ENCODE measurements at places on chromosomes 6 and 20.
A peak's percentile ranks its signal among the peaks of the same experiment; 100 is the strongest.

DNA sequence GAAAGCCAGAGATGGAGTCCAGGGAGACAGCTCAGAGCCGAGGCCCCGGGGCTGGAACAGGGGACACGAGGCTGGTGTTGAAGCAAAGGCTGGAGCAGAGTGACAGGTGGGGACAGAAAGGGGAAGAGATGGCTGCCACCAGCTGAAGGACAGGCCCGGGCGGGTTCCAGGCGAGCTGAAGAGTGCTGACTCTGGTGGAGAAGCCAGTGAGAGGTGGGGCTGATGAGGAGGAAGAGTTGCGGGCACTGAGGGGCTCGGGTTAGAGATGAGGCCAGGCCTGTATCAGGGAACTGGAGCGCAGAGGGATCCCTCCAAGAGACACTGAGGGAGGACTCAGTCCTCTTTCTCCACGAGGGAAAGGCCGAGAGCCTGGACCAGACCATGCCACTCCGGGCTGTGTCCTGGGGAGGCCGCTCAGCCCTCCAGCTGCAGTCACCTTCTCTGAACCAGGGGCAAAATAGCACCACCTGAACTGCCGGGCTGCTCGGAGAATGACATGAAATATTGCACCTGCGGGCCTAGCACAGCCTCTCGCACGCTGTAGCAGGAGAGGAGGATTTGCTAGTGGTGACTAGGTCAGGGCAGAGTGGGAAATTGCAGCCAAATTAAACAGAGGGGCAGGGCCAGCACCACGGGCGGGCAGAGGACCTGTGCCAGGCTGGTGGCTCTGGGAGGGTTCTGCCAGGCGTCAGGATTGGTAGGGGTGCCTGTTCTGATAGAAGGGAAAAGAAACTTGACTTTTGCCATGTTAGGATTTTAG lies 175.9 kb downstream of the ZDHHC14 start:
- DNase-seq, result no peak

GRCh38 chr20:11917663-11918062 lies at the start of gene BTBD3:
TSS of gene BTBD3 (plus strand) at chr20:11917893. CDS start at chr20:11918276, 383 bp downstream.
- no peak for DNase-seq

- DNase-seq, result no peak
These were observed 51.0 kb downstream of the ZBTB2 start for GRCh38 chr6:151340219-151340978.

GRCh38 chr6:62516291-62517141 lies 230.5 kb upstream of the KHDRBS2 start:
- DNase-seq, result no peak

- peak; percentile 2 for DNase-seq
These were observed 54.8 kb upstream of the AKIRIN2 start for GRCh38 chr6:87756858-87757257.

DNA sequence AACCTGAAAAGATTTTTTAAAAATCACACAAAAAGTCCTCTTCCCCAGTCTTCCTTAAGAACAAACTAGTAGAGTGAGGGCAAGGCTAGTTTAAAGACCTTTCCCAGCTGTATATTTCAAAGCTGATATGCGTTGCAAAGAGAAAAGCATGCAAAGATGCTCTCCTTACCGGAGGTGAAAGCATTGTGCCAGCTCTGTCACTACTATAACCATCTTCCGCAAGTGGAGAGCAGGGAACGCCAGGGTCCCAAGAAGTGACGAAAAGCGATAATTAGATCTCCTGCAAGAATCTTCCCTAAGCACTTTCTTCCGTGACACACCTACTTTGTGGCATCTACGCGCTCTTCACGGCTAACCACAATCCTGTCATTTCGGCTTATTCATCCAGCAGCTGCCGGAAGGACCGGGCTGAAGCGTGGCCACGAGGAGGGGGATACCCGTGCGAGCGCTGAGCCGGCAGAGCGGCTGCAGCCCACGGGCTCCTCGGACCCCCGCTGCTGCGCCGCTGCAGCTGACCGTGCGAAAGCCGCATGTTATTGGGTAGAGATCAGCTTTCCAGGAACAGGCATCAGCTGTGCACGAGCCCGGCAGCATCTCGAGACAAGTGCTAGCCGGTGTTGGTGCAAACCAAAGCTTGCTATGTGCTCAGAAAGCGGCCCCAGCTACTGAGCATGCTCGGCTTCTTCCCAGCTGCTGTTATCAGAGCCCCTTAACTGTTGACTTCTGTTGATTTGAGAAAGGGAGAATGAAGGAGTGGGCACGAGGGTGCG lies 57.2 kb upstream of the ARHGAP18 start:
- DNase-seq, result peak; percentile 16

DNA sequence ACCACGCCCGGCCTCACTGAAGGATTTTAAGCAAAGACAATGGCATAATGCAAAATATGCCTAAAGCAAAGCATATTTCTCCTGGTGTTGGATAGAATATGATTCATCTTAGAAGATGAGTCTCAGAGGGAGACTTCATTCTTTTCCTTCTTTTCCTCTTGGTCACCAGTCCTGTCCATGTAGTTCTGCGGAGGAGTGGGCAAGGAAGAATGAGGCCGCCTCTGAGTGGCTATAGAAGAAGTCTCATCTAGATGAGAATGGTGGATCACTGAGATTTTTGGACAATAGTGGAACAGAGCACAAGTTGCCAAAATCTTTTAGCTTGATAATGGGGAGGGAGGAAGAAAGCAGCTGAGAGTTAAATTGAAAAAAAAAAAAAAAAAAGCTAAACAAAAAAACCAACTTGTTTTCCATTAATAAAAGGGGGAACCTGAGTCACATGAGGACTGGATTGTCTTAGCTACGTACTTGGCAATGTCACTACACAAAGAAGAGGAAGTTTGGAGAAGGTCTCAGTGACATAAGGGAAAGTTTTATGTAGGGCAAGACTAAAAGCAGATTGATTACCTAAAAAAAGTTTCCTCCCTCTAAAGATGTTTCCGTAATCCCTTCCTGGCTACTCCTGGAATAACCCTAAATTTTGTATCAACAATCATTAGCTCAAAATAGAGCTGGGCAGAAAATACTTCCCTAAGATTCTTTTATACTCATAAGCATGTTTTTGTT lies 6.0 kb downstream of the CD83 start:
- DNase-seq, result no peak

DNA sequence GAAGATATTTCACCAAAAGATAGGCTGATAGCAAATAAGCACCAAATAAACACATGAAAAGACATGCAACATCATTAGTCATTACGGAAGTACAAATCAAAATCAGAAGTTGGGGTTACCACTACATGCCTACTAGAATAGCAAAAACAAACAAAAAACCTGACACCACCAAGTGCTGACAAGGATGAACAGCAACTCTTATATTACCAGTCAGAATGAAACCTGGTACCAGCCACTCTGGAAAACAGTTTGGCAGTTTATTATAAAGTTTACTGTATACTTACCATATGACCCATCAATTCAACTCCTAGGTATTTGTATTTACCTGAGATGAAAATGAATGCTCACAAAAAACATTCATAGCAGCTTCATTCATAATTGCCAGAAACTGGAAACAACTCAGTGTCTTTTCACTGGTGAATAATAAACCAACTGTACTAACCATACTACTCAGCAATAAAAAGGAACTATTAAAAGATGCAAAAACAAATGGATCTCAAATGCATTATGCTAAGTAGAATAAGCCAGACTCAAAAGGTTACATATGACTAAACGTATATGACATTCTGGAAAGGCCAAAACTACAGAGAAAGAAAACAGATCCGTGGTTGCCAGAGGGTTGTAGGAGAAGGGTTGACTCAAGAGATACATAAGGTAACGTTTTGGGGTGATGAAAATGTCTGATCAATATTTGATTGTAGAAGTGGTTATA lies 33.0 kb downstream of the NUP153 start:
- no peak for DNase-seq

GRCh38 chr6:14092838-14093789 lies 24.5 kb upstream of the CD83 start:
- DNase-seq, result no peak

- DNase-seq, result no peak
These were observed 26.9 kb upstream of the CBLN4 start for GRCh38 chr20:56032251-56032650.
